NCI-H2227 treated with DMSO at 0.1 percent for 48 hours (cell line): ENCODE measurements at places on chromosomes 2 and 18.

DNA sequence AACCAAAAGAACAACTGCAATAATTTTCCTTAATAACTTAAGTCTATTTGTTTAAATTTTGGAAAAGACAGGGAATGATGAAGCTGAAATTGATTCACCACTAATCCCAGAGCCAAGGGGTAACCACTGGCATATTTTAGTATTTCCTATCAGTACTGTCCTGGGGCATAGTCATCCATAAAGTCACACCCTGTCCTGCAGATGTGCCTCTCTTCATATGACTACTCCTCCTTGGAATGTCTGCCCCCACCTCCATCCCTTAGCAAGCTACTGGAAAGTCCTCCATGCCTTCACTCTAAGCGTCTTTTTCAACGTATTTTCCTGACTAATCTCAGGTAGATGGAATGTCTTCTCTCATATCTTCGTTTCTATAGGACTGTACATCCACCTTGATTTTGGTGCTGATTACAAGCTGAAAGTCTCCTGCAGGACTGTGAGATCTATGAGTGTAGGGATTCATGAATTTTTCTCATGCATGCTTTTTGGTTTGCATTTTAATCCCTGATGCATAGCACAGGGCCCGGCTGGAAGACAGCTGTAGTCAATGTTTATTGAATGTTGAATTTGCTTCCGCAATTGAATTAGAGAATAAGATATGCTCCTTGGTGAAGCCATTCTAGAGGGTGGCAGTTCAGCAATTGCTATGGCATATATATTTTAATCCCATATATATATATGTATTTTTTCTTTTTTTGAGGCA is 85.6 kb downstream of the MOGAT1 start:
- no peak for DNase-seq

DNA sequence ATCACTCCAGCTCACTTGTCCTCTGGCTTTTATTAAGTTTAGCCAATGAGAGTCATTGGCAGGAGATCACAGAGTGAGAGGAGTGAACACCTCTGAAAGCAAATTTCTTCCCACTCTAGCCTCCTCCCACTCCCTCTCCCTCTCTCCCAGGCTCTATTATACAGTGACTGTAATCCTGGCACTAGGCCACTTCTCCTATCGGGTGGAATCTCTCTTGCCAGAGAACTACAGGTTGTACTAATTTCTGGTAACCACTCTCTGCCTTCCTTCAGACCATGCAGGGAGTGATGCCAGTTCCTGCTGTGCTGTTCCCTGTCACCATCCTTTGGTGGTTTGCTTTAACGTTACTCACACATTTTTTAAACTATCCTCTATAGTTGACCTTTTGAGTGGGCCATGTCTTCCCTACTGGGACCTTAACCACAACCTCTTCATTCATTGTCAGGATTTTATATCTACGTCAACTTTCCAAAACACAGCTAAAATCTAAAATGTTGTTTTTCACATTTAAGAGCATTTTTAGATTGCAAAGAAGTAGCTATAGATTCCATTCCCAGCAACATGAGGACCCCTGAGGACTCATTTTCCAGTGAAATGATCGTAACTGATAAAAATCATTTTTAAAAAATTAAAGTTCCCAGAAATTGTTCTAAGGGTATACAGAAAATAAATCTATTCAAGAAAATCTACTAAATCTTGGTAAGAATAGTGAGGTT is 217.1 kb downstream of the MREG start:
- no peak for DNase-seq

GRCh38 chr2:116094196-116094595 is 1651.8 kb downstream of the DPP10 start:
- no peak for DNase-seq

- DNase-seq: no peak
These were observed 192.9 kb upstream of the SMAD2 start for GRCh38 chr18:48123324-48123723.

DNA sequence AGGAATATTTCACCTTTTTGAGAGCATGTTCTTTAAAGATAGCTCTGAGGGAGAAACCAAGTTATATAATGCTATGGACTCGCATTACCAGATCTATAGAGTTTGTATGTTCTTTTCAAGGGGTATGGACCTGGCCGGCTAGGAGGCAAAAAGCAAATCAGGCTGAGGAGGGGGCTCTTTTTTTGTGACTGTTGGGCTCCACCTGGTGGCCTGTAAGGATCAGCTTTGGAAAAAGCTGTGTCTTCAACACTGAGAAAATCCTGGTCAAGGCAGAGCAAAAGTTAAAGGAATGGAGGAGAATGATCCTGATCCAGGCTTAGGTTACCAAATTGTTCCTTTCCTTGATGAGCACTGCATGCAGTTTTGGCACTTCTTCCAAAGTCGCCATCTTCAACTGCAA is 180.5 kb downstream of the DIS3L2 start:
- DNase-seq: peak; percentile 8

GRCh38 chr2:115277366-115277765 is 834.9 kb downstream of the DPP10 start:
- DNase-seq: no peak

- no peak for DNase-seq
These were observed 106.3 kb downstream of the TTN start for GRCh38 chr2:178700922-178701342.

DNA sequence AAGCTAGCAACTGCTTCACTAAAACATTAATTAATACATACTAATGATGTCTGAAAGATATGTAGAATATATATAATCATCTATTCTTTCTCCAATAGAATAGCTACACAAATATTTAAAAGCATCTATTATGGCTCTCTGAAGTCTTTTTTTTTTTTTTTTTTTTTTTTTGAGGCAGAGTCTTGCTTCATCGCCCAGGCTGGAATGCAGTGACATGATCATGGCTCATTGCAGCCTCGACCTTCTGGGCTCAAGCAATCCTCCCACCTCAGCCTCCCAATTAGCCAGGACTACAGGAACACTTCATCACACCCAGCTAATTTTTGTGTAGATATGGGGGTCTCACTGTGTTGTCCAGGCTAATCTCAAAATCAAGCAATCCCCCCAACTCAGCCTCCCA is 120.4 kb upstream of the KYNU start:
- no peak for DNase-seq

DNA sequence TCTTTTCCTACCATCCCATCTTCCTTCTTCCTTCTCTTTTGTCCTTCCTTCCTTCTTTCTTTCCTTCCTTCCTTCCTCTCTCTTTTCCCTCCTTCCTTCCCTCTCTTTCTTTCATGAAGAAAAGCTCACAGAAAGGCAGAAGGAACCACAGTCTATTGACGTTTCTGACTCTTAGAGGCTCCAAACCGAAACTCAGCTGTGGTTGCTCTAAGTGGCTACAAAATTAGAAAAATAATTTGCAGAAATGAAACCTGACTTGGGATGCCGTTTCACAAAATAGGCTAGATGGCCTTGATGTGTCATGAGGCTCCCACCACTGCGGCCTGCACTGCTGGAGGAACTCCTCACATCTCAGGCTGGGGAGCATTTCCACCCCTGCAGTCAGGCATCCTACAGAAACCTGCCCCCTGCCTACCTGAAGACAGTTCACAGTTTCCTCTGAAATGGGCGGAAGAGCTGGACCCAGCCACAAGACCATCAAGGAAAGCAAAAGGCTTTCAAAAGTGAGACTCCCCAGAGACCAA is 165.6 kb downstream of the SMAD7 start:
- DNase-seq: no peak

GRCh38 chr18:12819322-12819721 is 64.7 kb downstream of the PTPN2 start:
- DNase-seq: no peak

DNA sequence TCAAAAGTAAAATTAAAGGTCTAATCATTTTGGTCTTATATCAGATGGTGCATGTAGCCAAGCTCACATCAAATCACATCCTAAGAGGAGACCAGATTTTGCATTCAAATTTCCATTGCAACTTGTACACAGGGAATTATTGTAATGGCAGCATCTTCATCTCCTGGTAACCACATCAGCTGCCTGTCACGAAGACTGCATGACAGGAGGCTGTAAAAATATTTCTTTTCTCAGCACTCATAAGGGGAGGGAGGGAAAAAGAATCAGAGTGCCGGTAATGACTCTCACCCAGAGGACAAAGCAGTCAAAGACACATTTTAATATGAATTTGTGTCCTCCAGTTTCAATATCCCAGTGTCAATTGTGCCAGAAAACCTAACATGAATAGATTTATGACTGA is 216.7 kb downstream of the TMEM163 start:
- peak; percentile 16 for DNase-seq

- no peak for DNase-seq
These were observed 304.8 kb upstream of the CCDC68 start for GRCh38 chr18:55264108-55264507.

DNA sequence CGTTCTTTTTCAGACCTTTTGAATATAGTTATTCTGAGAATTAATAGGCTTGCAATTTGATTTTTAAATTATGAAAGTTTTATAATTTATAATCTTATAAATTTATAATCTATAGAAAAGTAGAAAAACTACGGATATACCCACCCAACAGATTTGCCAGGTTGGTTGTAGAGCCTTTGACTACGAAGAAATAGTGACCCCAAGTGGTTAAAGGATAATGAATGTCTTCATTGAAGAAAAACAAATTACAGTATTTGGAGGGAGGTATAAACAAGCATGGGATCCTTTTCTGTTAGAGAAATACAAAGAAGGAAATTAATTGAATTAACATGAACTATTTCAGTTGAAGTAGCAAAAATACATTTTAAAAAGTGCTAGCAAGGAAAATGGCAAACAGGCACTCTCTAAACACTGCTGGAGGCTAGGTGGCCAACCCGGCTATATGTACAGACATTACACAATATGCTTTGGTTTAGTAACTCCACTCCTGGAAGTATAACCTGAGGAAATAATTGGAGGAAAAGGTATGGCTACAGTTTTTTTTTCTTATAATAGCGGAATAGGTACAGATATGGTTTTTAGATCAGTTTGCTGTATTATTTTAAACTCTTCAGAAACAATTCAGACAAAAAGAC is 110.9 kb downstream of the MIB1 start:
- DNase-seq: no peak

GRCh38 chr2:100776445-100776844 is 43.5 kb upstream of the NPAS2 start:
- no peak for DNase-seq

GRCh38 chr2:221293949-221294742 is 278.0 kb downstream of the EPHA4 start:
- DNase-seq: no peak

DNA sequence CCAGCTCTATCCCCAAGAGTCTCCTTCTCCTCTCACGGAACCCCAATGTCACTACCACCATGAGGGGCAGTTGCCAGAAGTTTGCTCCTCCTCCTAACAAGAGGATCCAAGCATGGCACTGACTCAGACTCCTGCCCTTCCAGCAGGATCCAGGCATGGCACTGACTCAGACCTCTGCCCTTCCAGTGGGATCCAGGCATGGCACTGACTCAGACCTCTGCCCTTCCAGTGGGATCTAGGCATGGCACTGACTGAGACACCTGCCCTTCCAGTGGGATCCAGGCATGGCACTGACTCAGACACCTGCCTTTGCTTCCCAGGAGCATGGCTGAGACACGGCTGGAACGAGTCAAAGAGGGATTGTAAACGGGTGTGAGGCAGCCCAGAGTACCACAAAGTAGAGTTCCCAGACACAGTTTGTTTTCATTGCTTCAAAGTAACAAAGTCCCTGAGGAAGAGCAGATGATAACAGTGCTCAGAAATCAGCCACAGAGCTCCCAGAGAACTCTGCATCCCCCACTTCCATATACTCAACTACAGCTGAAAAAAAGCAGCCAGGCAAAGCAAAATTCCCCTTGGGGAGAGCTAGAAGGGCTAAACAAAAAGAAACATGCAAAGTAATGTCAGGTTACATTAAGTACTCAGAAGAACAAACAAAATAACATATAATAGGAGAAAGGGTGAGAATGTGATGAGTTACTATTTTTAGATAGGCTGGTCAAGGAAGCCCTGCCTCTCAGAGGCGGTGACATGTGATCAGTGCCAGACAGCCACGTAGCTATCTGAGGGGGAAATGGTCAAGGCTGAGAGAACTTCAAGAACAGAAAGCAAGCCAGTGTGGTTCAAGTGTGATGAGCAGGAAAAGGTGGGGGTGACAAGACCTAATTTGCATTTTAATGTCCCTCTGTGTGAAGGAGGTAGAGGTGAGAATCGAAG is 3.0 kb downstream of the BUB1 start:
- DNase-seq: peak; percentile 26

DNA sequence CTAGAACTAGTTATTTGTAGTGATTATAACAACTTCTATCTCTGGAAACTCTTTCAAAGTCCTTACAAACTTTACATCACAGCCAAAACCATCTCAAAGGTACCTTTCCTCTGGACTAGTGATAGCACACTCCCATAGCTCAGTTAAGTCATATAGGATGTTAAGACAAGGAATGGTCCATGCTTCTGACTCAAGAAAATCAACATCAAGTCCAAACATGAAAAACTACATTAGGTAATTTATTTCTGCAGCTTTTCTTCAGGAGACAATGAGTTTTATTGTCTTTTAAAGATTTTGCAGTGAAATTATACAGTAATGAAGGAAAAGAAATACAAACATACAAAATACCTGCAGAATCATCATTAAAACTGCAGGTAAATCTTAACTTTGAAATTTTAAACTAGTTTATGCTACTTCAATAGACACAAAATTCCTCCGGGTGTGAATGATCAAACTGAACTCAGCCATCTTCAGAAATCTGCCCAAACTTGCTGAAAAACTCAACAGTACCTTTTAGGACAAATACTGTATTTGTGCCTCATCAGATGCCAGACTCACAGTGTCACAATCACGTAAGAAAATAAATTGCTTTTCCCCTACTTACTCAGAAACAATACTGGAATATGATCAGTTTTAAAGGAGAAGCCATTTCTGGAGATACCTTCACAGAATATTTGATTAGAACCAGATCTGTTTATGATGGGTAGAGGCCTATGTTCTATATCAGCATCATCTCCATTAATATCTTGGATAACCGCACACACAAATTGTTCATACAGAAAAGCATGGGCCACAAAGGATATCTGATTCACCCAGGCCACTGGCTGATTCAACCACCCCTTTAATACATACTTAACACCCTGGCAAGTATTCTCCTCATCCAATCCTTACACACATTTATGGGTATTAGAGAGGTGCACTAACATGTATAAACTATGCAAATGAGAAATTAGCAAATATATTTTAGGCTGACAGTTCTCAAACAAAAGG is 2.6 kb downstream of the TMEM131 start:
- no peak for DNase-seq

DNA sequence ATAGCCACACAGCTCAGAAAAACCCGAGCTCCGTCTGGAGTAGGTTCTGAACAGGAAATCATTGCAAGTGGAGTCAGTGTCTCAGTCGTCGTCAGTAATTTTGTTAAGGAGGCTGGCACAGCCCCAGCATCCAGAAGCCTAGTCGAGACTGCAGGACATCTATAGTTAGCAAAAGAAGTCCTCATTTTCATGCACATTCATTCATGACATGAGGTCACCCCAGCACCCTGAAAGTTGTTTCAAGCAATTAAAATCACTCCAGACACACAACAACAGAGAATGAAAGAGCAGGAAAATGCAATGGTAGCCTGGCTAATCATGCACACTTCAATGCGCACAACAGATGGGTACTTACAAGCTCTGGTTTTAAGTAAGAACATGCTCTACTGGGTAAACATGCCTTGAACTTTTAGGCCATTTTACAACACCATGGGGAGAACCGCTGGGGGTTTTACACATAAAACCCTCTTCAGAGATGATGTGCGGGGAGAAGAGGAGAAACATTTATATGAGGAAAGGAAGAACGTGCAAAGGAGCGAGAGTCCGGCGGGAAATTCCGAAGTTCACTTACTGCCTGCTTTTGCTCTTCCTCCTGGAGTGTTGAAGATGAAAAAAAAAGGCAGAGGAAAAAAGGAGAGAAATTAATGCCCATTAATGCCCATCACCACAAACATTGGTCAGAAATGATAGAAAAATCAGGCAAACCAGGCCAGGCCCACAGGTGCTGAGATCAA is 77.4 kb upstream of the DNMT3A start:
- peak; percentile 12 for DNase-seq

- DNase-seq: no peak
These were observed 24.5 kb upstream of the GIGYF2 start for GRCh38 chr2:232672588-232672987.
